ENCODE measurements at places on chromosomes 5 and 9. TPM values are rescaled to one million over a fixed set of nuclear protein-coding genes. Genes with fewer than 3 reads are reported as not detected.

NR5A1 gene
- 0.28 TPM for total RNA-seq

LAMC3 gene
- 1.1 TPM for total RNA-seq

- H3K4me1 ChIP-seq = no peaks in the 10 kb centered on the region
- no peak overlapping the region for H3K4me3 ChIP-seq
- H3K36me3 ChIP-seq = no peaks in the 10 kb centered on the region
- H3K27ac ChIP-seq = no peak overlapping the region
These were observed 227.8 kb downstream of the ICE1 start for GRCh38 chr5:5650242-5650641.

GRCh38 chr5:172420235-172420939 is 33.9 kb downstream of the SH3PXD2B start:
- peaks cover 29% of the 10 kb centered on the region for H3K4me1 ChIP-seq
- peak; percentile 94 for DNase-seq
- H3K36me3 ChIP-seq = no peaks in the 10 kb centered on the region
- H3K27ac ChIP-seq = peak overlapping the region; percentile 61
- no peaks in the 10 kb centered on the region for H3K27me3 ChIP-seq
- no peak overlapping the region for H3K4me3 ChIP-seq

DNA sequence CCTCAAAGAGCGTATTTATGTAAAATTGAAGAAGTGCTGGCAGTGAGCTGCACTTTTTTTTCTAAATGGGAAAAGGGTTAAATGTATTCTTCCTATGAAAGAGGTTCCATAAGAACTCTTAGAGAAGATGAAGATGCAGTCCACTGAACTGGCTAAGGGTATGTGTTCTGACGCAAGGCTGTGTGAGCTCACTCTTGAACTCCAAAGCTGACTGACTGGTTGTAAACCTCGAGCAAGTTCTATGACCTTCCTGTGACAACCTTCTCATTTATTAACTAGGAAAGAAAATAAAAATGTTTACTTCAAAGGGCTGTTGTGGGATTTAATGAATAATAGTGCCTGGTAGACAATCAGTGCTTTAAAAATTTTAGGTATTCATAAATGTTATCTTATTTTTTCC is 46.7 kb downstream of the POC5 start:
- no peak overlapping the region for H3K4me3 ChIP-seq
- no peaks in the 10 kb centered on the region for H3K27me3 ChIP-seq
- H3K36me3 ChIP-seq = no peaks in the 10 kb centered on the region
- DNase-seq = no peak
- no peaks in the 10 kb centered on the region for H3K4me1 ChIP-seq
- no peak overlapping the region for H3K27ac ChIP-seq

- DNase-seq = no peak
- H3K27ac ChIP-seq = no peak overlapping the region
- H3K4me1 ChIP-seq = no peaks in the 10 kb centered on the region
- H3K36me3 ChIP-seq = no peaks in the 10 kb centered on the region
- H3K27me3 ChIP-seq = no peaks in the 10 kb centered on the region
These were observed 198.9 kb downstream of the TSSK1B start for GRCh38 chr5:113235884-113236283.

- no peaks in the 10 kb centered on the region for H3K4me1 ChIP-seq
- no peak for DNase-seq
- H3K27ac ChIP-seq = no peak overlapping the region
- H3K27me3 ChIP-seq = no peaks in the 10 kb centered on the region
- H3K36me3 ChIP-seq = no peaks in the 10 kb centered on the region
These were observed 123.1 kb downstream of the PDE8B start for GRCh38 chr5:77333451-77334123.

DNA sequence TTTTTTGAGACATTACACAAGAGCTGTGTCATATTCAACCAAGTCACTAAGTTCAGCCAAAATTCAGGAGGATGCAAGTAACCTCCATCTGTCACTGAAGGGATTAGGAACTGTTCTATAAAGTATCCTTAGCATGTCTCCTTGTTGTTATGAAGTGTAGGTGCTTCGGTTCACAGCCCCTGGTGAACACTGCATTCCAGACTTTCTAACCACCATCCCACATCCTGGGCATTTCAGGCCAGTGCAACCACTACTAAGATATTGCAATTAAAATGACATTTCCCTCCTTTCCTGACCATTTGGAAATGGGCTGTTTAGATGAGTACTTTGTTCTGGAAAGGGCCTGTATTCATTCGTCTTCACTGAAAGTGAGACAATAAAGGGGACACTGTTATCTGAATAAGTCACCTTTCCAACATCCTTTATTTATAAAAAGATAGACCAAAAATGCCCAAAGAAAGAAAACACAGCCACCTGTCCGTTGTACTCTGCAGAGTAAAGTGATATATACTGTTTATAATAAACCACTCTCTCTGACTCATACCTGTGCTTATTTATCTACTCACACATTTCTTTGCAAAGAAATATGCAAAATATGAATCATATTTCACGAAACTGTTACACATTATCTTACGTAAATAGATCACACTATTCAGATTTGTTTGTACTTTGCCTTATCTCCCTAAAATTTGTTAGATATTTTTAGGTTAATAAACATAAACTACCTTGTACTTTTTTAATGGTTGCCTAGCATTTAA is 861.9 kb downstream of the CDH18 start:
- no peak overlapping the region for H3K27ac ChIP-seq
- no peaks in the 10 kb centered on the region for H3K27me3 ChIP-seq
- no peaks in the 10 kb centered on the region for H3K36me3 ChIP-seq
- no peak for DNase-seq

DNA sequence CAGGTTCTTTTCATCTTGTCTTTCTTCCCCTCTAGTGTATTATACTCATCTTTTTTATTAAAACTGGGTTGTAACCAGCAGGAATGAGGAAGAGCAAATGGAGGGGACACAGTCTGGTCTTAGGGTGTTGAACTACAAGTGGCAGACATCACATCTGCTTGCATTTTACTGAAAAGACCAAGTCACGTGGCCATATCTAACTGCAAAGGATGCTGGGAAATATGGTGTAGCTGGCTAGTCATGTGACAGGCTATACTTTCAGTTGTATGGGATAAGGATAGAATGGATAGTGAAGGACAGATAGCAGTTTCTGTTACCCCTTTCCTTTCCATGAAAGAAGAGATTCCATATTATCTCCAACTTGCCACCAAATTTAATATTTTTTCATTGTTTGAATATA is 13.0 kb upstream of the FGD3 start:
- H3K4me1 ChIP-seq = no peaks in the 10 kb centered on the region
- no peak for DNase-seq
- H3K27ac ChIP-seq = no peak overlapping the region
- no peak overlapping the region for H3K4me3 ChIP-seq
- no peaks in the 10 kb centered on the region for H3K27me3 ChIP-seq
